Ammon's horn (tissue), 1 donor: ENCODE measurements at places on chromosomes 5 and 9.

DNA sequence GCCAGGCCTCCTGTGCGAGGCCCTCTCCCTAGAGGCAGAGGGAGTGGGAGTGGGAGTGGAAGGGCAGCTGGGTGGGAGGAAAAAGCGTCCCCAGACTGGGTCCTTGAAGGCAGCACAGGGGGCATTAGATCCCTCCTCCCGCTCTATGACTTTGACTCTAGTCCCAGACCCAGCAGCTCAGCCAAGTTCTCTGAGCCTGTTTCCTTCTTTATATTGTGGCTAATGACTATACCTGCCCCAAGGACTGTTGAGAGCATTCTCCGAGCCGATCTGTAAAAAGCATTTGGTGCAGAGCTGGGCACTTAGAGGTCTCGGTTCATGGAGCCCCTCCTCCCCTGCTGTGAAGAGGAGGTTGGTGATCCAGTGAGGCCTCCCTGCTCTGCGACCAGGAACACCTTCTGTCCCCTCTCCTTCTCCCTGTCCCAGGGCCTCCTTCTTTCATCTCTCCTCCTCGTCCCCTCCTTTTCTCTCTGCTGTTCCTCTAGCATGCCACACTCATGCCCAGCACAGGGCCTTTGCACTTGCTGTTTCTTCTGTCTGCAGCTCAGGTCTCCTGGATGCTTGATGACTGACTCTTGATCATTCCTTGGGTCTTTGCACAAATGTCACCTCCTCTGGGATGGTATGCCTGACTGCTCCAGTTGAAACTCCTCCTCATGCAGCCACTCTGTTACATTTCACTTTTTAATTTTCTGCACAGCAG, 23.4 kb upstream of the PSD2 start:
- no peak for DNase-seq

DNA sequence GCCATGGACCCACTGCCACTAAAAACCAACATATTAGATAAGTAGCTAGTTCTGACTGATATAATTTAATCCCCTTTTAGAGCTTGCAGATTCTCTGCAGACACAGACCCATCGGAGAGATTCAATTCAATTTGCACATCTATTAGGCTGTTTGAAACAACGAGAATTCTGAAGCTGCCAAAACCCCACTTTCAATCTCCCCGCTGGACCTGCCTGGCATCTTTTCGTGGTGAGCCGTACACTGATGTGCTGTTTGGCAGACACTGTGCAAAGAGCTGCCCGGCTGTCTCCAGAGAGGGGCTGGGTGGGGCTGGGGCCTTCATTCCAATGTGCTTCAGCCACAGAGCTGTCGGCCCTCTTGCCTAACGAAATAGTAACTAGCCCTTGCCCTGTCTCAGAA, 42.1 kb upstream of the FAM240B start:
- DNase-seq, result peak; percentile 13

GRCh38 chr9:94445863-94446262, 109.0 kb upstream of the PCAT7 start:
- DNase-seq, result no peak

- peak; percentile 82 for DNase-seq
Measured at GRCh38 chr5:73792687-73793320, 166.8 kb downstream of the ARHGEF28 start.

GRCh38 chr5:124922255-124922975, 176.0 kb upstream of the ZNF608 start:
- DNase-seq, result no peak

DNA sequence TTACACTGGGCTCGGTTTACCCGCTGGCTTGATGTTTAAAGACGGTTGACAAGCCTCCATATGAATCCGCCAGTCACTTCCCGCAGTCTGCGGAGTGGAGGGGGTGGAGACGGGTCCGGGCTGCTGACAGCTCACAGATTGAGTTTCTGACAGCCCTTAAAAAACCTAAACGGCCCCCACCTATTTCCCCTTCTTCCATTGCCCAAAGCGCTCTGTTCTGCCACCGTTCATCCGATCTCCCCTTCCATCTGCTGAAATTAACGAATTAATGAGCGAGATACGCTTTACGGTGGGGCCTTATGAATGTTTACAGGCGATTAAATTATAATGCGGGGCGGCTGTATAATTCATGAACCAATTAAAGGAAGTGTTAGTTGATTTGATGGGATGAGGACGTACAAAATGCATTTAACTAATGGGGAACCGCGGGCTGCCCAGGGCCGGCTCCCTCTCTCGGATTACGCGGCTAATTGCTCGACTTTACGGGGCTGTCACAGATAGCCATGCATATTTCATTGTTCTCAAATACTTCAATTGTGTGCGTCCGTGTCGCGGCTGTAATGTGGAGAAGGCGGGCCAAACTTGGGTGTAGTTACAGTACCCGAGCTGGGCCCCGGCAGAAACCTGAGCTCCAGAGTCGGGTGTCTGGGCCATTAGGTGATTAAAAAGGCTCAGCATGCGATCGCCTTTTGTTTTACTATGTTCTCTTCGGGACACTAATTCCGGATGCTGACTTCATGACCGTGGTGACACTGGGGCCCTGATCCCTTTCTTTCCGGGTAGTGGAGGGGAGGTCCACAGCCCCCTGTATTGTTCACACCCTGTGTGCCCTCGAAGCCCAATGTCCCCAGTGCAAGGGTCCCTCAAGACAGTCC, 74.9 kb downstream of the GTF3C4 start:
- DNase-seq, result no peak

DNA sequence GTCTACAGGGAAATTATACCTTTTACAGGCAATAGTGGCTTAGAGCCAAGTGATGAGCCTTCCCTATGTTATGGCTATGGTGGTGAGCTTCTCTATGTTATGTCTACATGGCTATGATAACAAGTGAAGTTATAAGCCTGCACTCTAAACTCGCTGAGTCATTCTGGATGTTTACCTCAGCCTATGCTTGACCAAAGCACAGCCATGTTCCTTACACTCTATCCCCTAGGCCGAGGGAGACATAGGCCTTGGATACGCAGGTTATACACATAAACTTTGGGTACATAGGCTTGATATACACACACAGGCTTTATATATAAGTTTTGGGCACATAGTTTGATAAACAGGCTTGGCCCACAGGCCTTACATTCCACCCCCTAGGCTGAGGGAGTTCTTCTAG, 13.8 kb downstream of the DMAC1 start:
- DNase-seq, result no peak

DNA sequence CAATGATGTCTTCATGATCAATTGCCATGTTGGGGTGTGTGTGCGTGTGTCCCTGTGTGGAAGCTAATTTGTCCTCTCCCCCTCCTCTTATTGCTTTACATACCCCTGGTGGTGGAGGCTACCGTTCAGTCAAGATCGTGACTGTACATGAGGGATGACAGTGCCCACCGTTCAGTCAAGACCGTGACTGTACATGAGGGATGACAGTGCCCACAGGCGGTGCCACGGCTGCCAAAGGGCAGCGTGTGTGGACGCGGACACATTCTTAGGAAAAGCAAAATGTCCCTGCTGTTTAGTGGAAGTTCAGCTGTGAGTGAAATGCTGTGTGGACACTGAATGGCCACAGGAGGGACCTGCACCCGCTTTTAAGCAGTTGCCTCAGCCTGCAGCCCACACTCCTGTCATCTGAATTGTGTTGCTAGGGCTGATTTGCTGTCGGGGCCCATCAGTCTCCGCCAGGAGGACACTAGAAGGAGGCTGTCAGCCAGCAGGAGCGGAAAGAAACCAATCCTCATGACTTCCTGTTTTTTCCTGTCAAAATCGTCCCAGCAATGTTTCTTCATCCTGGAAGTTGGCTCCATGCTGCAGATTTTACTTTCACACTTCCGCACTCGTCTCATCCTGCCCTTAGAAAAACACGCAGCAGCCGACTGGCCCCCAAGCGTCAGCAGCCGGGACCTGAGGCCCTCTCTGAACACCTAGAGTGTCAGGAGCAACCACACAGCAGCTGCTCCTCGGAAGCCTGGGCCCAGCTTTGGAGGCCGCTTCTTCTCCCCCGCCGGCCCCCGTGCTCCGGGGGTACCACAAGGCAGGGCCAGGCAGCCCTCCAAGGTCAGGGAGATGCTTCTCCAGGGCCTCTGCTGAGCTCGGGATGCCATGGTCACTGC, 9.1 kb downstream of the OR2V1 start:
- no peak for DNase-seq

- peak; percentile 42 for DNase-seq
Measured at GRCh38 chr5:172678902-172679301, 37.8 kb downstream of the NEURL1B start.

DNA sequence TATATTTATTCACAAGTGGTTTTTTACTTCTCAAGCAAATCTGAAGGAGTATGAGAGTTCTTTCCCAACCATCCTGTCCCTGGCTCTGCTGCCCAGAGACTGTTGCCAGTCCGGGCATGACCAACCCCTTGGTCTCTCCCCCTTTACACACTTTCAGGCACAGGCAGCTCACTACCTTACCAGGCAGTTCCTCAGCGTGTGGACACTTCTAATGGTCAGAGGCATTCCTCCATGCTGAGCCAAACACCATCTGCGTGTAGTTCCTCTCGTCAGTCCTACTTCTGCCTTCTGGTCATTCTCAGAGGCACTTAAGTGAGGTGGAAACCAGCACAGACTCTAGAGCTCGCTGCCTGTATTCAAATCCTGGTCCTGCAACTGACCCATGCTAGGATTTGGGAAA, 56.1 kb downstream of the TSTD2 start:
- DNase-seq, result peak; percentile 59

- DNase-seq, result no peak
Measured at GRCh38 chr5:56601641-56602071, 213.7 kb upstream of the MAP3K1 start.

DNA sequence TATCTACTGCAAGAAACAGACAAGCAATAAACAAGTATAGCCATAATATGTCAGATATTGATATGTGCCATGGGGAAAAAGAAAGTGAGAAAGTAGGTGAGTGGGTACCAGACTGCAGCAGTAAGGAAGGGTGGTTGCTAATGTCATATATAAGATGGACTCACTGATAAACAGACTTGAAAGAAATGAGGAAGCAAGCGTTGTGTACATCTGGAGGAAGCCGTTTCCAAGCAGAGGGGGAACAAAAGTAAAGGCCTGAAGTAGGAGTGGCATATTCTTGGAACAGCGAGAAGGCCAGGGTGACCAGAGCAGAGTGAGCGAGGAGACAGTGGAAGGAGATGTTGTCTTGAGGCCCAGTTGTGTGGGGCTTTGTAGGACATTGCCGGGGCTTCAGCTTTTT, 142.2 kb upstream of the MAP3K1 start:
- peak; percentile 57 for DNase-seq

DNA sequence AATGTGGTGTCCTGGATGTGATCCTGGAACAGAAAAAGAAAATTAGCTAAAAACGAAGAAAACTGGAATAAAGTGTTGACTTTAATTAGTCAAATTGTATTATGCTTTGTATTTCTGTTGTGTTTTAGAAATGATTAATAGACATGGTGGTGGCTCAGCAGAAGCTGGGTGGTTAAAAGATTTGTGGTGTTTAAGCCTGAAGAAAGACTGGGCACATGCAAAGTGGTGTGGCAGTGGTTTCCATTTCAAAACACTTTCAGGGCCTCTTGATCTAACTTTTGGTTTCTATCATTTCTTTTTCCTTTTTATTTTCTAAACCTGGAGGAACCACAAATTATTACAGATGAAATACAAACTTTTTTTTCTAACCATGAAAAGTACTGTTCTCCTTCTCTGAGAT, 44.1 kb downstream of the ADGRV1 start:
- no peak for DNase-seq

DNA sequence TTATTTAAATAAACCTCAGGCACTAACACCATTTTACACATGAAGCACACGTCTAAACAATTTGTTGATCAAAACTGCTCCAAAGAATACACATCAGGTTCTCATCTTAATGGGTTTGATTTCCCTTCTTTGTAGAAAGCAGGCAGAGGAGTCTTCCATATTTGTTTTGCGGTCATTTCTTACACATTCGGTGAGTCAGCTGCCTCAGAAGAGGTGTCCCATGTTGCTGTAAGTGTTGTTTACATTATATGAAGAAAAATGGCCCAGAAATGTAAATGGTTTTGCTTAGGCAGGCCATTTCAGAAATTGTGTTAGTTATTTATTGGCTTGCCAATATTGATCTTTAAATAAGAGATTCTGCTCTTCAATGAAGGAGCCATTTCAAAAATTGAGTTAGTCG, 325.8 kb downstream of the TENT4A start:
- DNase-seq, result no peak

DNA sequence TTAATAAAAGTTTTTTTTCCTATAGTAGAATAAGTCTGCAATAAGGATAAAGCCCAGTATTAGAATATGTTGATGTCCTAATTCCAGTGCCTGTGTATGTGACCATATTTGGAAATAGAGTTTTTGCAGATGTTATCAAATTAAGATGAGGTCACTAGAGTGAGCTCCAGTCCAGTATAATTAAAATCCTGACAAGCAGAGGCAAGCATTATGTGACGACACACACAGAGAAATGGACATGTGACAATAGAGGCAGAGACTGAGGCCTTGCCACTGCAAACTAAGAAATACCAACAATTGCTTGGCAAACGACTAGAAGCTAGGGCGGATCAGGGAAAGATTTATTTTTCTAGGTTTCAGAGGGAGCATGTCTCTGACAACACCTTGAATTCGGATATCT, 216.4 kb upstream of the CYLC2 start:
- DNase-seq, result no peak

- no peak for DNase-seq
Measured at GRCh38 chr5:125233944-125234343, 487.5 kb upstream of the ZNF608 start.

GRCh38 chr5:997001-997474, 11.6 kb upstream of the NKD2 start:
- no peak for DNase-seq

GRCh38 chr5:45484781-45485180, 211.4 kb downstream of the HCN1 start:
- DNase-seq, result peak; percentile 7

DNA sequence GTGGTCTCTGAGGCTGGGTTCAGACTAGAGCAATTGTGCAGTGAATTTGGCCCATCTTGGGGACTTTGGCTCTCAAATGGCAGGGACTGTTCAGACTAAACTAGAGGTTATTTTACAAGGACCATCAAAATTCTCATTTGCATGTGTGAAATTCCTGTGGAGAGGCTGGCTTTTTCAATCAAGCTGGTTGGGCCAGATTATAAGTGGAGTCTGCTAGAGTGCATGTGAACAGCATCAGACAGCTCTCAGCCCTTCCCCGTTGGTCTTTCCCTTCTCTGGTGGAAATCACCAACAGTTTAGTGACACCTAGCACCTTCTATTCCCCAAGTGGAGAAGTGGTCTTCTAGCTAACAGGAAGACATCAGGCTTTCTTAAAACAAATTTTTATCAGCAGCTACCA, 301.3 kb downstream of the CWC27 start:
- DNase-seq, result no peak

- no peak for DNase-seq
Measured at GRCh38 chr5:128778474-128778873, 186.8 kb upstream of the SLC27A6 start.

GRCh38 chr5:35030426-35031100, 17.2 kb downstream of the AGXT2 start:
- no peak for DNase-seq

DNA sequence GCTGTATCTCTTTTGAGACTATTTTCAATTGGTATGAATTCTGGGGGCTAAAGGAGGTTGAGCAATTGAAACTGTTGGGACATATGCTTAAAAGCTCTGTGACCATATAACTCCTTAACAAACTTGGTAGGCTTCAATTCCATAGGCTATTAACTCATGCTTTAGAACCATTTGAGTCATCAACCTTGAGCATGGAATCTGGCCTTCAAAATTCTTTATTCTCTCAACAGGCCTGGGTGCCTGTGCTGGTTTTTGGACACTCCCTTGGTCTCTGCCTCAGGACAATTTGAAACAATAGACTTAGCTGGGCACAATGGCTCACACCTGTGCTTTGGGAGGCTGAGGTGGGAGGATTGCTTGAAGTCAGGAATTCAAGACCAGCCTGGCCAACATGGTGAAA, 61.4 kb upstream of the EPB41L4A start:
- no peak for DNase-seq
